Activated CD4-positive, alpha-beta T cell treated with anti-CD3 and anti-CD28 coated beads, Interleukin-2, amount 10 ng/mL, durations not matched to agents 24 days and 14 days (primary cell): ENCODE measurements at places on chromosomes 16 and 17. TPM values are rescaled to one million over a fixed set of nuclear protein-coding genes. Genes with fewer than 3 reads are reported as not detected.

The KRTAP9-2 gene
- total RNA-seq, result not detected in 2 replicates

The EVPL gene
- 0.09 and 0.17 TPM in 2 replicates for total RNA-seq

The KRT222 gene
- not detected in 2 replicates for total RNA-seq

The SPNS2 gene
- total RNA-seq, result 0.17 and 0.28 TPM in 2 replicates

The PDE6G gene
- 3.7 and 5.7 TPM in 2 replicates for total RNA-seq

The SULT1A4 gene
- 2.7 and 3.1 TPM in 2 replicates for total RNA-seq

The KCNH6 gene
- total RNA-seq, result not detected in 2 replicates

The ABAT gene
- total RNA-seq, result 5.0 and 5.9 TPM in 2 replicates

The EVI2B gene
- 16.6 and 18.7 TPM in 2 replicates for total RNA-seq

The TBX6 gene
- total RNA-seq, result 2.1 TPM in 2 replicates

DNA sequence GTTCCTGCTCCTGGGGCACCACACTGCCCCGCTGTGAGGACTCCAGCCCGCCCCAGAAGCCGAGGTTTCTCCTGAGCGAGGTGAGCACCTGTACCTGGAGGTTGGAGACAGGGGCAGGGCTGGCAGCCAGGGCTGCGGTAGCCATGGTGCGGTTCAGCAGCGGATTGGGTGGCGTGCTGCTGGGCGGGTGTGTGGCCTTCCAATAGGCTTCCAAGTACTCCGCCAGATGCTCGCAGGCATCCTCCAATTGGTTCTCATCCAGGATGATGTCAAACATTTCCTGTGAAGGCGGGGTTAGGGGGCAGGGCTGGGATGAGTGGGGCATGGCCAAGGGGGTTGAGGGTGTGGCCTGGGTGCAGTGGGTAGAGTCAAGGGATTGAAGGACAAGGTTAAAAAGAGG is 11.3 kb upstream of the ARL5C start:
- H3K4me3 ChIP-seq, result no peak overlapping the region
- H3K4me1 ChIP-seq, result peaks cover 7% of the 10 kb centered on the region
- no peak for DNase-seq

GRCh38 chr16:89695086-89695874 is 6.2 kb downstream of the SPATA2L start:
- no peak for DNase-seq
- no peak overlapping the region for H3K4me3 ChIP-seq
- H3K36me3 ChIP-seq, result peaks cover 32% of the 10 kb centered on the region
- H3K4me1 ChIP-seq, result peaks cover 9% of the 10 kb centered on the region

GRCh38 chr16:11134722-11135463 is 121.1 kb downstream of the SOCS1 start:
- no peak overlapping the region for H3K27ac ChIP-seq
- peaks cover 60% of the 10 kb centered on the region for H3K4me1 ChIP-seq
- peaks cover 38% of the 10 kb centered on the region for H3K36me3 ChIP-seq
- no peaks in the 10 kb centered on the region for H3K27me3 ChIP-seq
- DNase-seq, result no peak

GRCh38 chr17:79776376-79777119 is 1.4 kb upstream of the CBX2 start:
- peaks cover 1% of the 10 kb centered on the region for H3K36me3 ChIP-seq
- no peak overlapping the region for H3K27ac ChIP-seq
- H3K4me3 ChIP-seq, result peak overlapping the region; percentile 80
- DNase-seq, result no peak

GRCh38 chr16:17305694-17306093 is 165.1 kb downstream of the XYLT1 start:
- peak overlapping the region; percentile 35 for H3K27ac ChIP-seq
- peak; percentile 70 for DNase-seq

DNA sequence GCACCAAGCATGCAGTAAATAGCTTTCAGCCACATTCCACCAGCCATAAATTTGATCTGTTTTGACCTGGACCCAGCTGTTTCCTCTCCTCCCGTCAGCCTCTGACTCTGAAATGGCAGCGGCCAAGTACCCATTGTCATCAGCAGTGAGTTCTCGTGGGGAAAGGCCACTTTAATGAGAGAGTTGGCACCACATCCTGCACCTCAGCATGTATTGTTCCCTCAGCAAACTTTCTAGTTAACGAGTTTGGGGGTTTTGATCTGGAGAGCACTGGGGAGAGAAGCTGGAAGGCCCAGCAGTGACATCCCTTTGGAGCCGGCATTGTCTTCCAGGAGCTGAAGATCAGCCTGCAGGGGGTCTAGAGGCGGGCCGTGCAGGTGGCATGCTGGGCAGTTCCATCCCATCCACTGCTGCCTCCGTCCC is 84.9 kb downstream of the RPA1 start:
- H3K4me1 ChIP-seq, result no peaks in the 10 kb centered on the region
- no peak overlapping the region for H3K4me3 ChIP-seq
- no peak for DNase-seq
- H3K27me3 ChIP-seq, result peaks cover 28% of the 10 kb centered on the region
- H3K27ac ChIP-seq, result no peak overlapping the region

DNA sequence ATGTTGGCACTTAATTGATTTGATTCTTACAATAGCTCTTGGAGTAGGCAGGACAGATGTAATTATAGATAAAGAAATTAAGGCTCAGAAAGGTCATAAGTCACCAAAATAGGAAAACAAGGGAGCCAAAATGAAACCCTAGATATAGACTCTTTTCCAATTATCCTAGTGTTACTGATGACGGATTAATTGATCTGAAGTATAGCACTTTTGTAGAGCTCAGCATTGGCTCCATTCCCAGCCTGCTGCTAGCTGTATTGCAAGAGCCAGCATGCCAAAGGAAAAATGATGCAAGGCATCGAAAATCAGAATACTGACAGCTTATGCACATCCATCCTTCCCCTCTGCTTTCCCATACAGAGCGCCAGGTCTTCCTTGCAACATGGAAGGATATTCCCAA is 21.6 kb upstream of the RASL10B start:
- no peaks in the 10 kb centered on the region for H3K27me3 ChIP-seq
- peaks cover 21% of the 10 kb centered on the region for H3K4me1 ChIP-seq
- DNase-seq, result no peak
- H3K27ac ChIP-seq, result no peak overlapping the region
- H3K4me3 ChIP-seq, result no peak overlapping the region
- H3K36me3 ChIP-seq, result peaks cover 26% of the 10 kb centered on the region

DNA sequence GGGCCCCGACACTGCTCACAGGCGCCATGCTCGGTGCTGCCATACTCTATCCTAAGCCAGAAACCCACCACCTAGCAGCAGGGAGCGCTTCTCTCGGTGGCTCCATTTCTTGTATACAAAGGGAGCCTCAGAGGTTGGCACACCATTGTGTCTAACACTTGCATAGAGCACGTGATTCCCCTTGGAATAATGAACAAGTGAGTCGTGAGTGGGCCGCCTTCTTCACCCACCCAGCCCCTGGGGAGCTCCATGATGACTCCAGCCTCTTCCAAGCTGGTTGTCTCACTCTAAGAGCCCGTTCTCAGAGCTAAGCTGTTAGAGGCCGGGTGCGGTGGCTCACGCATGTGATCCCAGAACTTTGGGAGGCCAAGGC is 82.3 kb upstream of the ZNF469 start:
- no peak overlapping the region for H3K4me3 ChIP-seq
- no peak overlapping the region for H3K27ac ChIP-seq
- DNase-seq, result no peak
- H3K4me1 ChIP-seq, result no peaks in the 10 kb centered on the region
- H3K27me3 ChIP-seq, result no peaks in the 10 kb centered on the region

DNA sequence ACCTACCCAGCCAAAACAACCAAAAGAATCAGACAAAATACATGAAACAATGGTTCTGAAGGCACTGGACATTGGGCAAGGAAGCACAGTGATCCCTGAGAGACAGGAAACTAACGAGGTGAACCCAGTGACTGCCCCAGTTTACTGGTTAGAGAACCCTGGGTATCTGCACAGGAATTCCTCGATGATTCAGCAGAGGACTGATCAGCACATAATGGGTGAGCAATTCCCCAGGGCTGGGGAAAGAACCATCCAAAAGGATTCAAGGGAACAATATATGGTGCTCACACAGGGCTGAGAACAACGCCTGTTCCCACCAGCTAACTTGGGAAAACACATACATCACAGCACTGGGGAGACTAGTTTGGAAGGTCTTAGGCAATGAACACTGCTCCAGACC is 167.2 kb downstream of the PARN start:
- peaks cover 35% of the 10 kb centered on the region for H3K36me3 ChIP-seq
- H3K27ac ChIP-seq, result no peak overlapping the region
- H3K4me3 ChIP-seq, result no peak overlapping the region
- H3K4me1 ChIP-seq, result peaks cover 4% of the 10 kb centered on the region
- DNase-seq, result no peak
- no peaks in the 10 kb centered on the region for H3K27me3 ChIP-seq

DNA sequence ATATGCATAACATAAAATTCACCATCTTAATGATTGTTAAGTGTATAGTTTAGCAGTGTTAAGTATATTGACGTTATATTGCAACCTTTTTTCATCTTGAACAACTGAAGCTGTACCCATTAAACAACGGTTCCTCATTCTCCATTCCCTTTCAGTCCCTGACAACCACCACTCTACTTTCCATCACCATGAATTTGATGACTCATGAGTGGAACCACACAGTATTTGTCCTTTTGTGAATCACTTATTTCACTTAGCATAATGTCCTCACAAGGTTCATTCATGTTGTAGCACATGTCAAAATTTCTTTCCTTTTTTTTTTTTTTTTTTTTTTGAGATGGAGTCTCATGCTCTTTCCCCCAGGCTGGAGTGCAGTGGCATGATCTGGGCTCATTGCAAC is 46.0 kb downstream of the HOXB1 start:
- H3K27me3 ChIP-seq, result no peaks in the 10 kb centered on the region
- H3K4me3 ChIP-seq, result no peak overlapping the region
- no peak for DNase-seq
- peaks cover 37% of the 10 kb centered on the region for H3K4me1 ChIP-seq
- H3K27ac ChIP-seq, result peak overlapping the region; percentile 63

DNA sequence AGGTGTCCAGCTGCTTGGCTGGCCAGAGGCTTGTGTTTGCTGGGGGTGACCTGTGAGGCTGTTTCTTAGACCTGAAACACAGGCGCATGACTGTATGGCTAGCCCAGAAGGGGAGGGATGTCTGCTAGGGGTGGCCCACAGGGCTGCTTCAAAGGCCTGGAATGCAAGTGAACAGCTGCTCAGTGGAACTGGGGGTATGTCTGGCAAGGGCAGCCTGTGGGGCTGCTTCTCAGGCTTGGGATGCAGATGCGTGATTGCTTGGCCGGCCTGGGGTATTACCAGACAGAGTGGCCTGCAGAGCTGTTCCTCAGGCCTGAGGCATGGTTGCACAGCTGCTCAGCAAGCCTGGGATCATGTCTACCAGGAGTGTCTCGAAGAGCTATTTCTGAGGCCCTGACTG is 20.5 kb downstream of the TANC2 start:
- H3K4me1 ChIP-seq, result no peaks in the 10 kb centered on the region
- no peak for DNase-seq
- H3K27ac ChIP-seq, result no peak overlapping the region
- no peak overlapping the region for H3K4me3 ChIP-seq
- peaks cover 2% of the 10 kb centered on the region for H3K27me3 ChIP-seq
- no peaks in the 10 kb centered on the region for H3K36me3 ChIP-seq

DNA sequence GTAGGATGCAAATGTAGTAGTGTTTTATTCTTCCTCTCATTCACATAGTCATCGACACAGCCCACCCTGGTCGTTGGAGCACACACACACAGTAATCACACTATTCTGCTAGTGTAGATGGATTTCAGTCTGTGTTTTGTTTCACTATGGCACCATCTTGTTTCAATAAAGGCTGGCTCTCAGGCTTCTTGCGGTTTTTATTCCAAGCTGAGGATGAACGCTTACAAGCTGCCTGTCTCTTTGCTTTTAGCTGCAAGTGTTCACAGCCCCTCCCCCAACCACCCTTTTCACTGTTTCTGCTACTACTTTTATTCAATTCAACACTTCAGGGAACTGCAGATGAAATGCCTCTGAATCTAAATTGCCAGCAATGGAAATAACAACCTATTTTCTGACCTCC is 140.9 kb upstream of the PMFBP1 start:
- no peaks in the 10 kb centered on the region for H3K4me1 ChIP-seq
- no peaks in the 10 kb centered on the region for H3K36me3 ChIP-seq
- peaks cover 1% of the 10 kb centered on the region for H3K27me3 ChIP-seq
